NCI-H187 (cell line): ENCODE measurements at places on chromosomes 7 and 10.

DNA sequence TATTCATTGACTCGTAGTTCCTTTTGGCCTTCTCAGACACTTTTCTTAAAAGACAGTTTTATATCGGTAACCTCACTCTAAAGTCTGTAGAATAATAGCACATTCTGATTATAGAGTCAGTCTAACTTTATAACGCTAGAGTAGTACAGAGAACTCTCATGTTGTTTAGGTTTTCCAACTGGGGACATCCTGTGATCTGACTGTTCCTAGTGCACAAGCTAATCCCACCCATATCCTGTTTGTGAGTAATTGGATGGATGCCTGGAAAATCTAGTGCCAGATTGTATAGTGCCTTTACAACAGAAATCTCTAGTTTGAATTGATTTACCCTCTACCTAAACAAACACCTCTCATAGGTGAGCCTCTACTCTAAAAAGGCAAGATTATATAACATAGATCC lies 107.4 kb downstream of the ZEB1 start:
- no peak for DNase-seq

- DNase-seq, result no peak
These were observed 2.1 kb upstream of the FAM171A1 start for GRCh38 chr10:15373199-15373598.

DNA sequence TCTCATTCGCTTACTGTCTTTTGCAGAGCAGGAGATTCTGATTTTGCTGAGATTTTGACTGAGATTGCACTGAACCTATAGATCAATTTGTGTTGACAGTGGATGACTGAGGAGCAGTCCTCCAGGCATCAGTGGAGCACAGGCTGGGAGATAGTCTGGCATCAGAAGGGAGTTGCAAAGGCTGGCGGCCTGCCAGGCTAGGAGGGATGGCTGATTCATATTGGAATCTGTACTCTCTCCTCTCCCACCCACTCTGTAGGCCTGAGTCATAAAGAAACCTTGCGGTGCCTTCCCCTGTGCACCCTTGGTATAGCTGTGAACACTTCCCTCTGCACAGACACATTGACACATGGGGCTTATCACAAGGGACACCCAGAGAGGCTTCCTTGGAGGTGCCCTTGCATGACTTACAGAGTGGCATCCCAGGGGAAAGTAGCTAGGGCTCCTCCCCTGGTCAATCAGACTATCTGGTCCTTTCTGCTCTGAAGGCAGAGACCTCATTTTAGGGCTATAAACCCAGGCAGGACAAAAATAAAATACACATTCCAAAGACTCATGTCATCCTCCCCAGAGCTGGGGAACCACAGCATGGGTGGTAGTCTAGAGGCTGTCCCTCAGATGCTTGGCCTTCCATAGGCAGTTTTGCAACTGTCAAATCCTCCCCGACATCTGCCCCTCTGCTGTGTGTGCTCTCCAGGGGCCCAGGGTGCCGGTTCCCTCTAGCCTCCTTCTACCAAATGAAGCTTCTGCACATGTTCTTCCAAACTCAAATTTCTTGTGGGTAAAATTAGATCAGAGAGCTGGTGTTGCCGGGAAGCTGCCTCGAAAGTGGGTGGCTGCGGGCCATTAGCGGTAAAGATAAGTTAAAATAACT lies 37.4 kb upstream of the EEPD1 start:
- no peak for DNase-seq

DNA sequence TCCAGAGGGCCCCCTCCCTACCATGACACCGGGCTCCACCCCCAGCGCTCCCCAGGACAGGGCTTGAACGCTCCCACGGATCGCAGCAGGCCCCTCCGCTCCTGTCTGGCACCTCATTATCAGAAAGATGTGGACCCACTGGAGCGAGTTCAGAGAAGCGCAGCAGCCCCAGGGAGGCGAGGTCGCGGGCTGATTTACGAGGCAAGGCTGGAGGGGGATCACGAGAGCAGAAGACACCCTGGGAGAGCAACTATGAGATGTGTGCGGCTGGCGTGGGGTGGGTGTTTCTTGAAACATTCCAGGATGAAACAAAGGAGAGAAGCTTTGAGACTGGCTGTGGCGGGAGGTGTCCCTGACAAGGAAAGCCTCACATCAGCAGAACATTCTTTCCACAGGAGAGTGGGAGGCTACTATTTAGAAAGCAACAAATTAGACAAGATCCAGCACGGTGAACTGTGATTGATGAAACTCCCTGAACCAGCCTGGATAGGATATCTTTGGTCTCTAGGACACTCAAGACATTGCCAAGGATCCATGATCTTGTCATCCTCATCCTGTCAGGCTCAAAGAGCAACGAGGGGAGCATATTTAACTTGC lies 66.0 kb downstream of the JCAD start:
- DNase-seq, result no peak

- no peak for DNase-seq
These were observed 66.0 kb upstream of the SHH start for GRCh38 chr7:155878250-155878649.

DNA sequence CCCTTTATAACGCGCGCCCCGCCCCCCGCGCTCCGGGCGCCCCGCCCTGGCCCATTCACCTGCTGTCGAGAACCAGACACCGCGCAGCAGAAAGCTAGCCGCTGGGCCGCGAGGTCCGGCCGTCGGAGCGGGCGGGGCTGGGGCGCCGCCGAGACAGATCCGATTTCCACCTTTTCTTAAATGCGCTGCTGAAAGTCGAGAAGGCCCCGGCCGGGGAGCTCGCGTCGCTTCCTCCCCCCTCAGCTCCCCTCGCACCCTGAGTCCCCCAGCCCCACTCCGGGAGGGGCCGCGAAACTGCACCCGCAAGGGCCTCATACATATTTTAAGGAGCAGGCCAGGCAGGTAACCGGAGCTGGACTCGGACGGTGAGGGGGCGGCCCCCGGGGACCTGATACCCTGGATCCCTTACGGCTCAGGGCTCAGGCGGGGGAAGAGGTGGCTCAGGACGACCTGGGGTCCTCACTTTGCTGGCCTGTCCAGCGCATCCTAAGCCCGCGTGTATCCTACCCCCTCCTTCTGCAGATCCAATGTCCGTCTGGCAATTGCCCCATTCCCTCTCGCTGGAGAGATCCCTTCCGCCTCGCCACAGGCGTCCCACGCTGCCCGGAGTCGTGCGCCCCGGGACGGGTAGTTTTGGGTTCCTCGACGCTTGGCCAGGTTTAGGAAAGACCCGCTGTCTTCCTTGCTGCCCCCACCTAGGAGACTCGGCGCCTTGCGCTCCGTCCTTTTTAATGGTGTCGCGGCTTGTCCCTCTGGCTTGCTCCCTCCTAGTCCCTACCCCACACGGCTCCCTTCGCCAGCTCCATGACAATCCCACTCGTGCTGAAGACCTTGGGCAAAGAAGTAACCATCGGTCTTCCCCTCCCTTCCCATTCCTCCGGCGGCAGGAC lies 170.6 kb downstream of the UBE2H start:
- DNase-seq, result peak; percentile 66

- DNase-seq, result no peak
These were observed 114.2 kb downstream of the ADCY1 start for GRCh38 chr7:45688382-45688781.

GRCh38 chr10:454860-455259 lies 234.6 kb downstream of the DIP2C start:
- DNase-seq, result no peak

DNA sequence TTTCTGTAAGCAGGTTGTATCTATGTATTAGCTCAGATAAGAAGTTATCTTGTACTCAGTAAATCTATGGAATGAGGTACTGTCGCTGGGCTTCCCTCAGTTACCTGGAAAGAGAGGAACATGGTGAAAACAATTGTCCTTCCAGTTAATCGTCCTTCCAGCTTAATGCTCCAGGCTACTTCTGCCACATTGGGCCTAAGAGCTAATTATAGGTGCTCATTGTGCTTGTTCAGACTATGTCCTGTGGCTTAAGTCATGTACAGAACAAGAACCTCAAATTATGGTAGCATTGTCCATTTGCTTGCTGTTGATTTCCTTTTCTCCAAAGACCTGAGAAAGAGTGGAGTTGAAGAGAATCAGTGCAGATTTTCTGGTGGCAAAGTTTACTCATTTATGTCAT lies 86.1 kb upstream of the MBL2 start:
- DNase-seq, result no peak

GRCh38 chr10:16381083-16381482 lies 55.7 kb upstream of the PTER start:
- no peak for DNase-seq

GRCh38 chr7:80240265-80241025 lies 105.8 kb downstream of the GNAI1 start:
- no peak for DNase-seq

- no peak for DNase-seq
These were observed 23.1 kb downstream of the DNAJB9 start for GRCh38 chr7:108592646-108593201.

- no peak for DNase-seq
These were observed 1239.7 kb downstream of the GATA3 start for GRCh38 chr10:9294132-9294663.

DNA sequence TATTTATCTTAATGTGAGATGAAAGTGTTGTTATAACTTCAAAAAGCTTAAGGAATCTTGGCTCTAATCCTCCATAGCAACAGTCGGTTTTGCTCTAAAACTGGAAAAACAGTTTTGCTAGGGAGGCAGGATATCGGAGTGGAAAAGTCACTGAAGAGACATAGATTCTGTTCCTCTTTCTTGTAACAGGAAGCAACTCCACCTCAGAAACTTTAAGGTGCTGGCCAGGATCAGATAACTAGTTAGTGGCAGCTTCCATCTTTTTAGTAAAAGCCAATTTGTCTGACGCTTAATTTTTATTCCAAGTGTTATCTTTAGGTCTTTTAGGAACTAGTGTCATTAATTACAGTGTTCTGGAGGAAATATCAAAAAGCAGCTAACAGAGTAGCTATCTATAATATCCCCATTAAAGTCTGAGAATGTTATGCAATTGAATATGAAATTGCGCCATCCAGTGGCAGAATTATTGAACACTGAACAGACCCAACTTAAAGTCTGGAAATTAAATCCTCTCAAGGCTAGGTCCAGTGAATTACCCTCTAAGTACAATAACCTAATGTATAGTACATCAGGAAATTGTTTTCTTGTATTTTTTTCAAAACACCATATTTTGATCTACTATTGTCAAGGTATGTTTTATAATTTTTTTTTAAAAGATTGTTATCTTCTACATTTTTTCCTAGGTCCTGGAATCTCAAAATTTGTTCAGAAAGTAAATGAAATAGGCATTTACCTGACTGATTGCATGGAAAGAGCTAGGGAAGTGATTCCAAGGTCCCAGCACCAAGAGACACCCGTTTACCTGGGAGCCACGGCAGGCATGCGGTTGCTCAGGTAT lies 65.9 kb upstream of the CC2D2B start:
- no peak for DNase-seq

- no peak for DNase-seq
These were observed 142.0 kb upstream of the CHRM2 start for GRCh38 chr7:136726460-136726859.

DNA sequence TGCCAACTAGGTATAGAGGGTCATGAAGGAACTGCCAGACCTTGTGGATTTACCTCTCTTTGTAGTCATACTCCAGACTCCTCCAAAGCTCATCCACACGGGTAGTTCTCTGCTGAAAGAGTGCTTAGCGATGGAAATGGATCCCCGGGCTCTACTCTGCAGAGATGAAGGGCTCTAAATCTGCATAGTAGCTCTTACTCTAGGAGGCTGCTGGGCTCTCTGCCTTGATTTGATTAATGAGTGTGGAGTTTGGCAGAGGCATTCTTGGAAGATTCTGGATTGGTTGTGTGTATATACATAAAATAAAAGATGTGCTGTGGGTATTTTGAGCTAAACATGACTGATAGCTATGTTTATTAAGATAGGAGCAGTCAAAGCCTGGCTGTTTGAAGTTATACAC lies 21.3 kb upstream of the CPXM2 start:
- DNase-seq, result no peak

DNA sequence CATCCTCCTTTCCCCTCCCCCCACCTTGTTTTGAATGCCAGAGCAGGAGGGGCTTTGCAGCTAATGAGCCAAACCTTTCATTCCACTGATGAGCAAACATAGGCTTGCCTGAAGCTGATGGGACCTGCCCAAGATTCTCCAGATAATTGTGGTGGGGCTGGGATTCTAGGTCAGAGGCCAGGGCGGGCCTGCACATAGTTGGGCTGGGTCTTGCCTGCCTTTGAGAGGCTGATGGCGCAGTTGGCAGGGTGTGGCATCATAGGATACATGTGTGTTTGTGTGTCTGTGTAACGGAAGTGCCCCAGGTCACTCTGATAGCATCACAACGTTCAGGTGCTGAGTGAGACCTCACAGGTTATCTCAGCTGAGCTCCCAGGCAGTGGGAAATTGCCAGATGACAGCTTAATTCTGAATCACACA lies 22.9 kb downstream of the BTBD16 start:
- no peak for DNase-seq

- no peak for DNase-seq
These were observed 60.0 kb upstream of the LRGUK start for GRCh38 chr7:134067164-134067563.

DNA sequence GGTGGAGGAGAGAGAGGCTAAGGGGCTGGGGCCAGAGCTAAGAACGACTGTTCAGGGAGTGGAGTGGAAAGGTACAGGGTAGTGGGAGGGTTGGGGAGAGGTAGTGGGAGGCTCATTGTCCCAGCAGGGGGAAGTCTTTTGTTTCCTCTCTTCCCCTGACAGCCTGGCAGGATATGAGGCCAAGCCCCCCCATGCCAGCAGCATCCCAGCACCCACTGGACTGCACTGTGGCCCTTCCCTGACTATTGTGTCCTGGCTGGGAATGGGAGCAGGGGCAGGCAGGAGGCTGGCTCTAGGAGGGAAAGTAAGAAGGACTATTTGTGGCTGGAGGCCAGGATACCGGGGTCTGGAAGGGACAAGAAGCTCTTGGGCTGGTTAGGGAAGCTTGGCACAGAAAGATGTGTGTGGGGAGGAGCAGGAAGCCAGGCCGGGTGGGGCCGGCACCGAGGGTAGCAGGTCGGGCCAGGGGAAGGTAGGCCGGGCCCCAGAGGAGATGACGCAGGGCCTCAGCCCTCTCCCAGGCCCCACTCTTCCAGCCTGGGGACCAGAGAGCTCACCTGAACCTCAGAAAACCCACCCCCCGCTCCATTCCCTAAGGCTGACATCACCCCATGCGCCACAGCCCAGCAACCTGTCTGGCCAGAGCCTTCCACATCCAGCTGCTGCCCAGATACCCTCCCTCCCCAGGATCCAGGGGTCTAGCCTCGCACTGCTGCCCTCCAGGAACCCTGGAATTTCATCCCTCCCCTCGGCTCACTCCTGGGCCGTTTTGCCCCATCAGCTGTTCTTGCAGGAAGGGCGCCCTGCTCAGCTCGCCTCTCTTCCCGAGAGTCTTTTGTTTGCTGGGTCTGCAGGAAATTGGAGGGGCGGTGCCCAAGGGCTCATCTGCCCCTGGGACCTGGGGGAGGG lies 8.8 kb upstream of the EPHB4 start:
- no peak for DNase-seq

- no peak for DNase-seq
These were observed 2.6 kb downstream of the ABCA13 start for GRCh38 chr7:48173756-48174382.

DNA sequence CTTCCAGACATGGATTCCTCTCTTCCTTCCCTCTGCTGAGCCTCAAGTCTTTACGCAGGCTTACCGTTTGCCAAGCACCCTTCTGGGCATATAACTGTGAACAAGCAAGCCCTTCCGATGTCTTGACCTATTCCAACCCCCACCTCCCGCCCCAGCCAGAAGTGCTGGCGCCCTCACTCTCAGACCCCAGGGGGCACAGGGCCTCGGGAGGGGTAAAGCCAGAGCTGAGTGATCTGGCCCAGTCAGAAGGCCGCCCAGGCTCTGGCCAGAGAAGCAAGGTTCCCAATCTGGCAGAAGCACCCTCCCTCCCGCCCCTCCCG lies 1.2 kb downstream of the PRRT4 start:
- DNase-seq, result no peak

- no peak for DNase-seq
These were observed 201.3 kb downstream of the JCAD start for GRCh38 chr10:29857843-29858701.

GRCh38 chr10:11705722-11706121 lies 36.5 kb upstream of the ECHDC3 start:
- no peak for DNase-seq
